Right renal cortex interstitium (tissue), 3 donors: ENCODE measurements at places on chromosomes 5 and 9.

DNA sequence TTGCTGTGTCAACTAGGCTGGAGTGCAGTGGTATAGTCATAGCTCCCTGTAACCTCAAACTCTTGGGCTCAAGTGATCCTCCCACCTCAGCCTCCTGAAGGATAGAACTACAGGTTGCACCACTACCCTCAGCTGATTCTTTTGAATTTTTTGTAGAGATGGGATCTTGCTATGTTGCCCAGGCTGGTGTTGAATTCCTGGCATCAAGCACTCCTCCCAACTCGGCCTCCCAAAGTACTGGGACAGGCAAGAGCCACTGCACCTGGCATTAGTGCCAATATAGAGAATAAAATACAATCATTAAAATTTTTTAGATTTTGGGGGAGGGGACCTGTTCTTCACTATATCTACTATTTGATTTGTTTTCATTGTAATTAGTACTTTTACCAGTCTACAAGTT is 15.4 kb downstream of the PPIP5K2 start:
- no peak for DNase-seq

GRCh38 chr5:56656846-56657726 is 158.3 kb upstream of the MAP3K1 start:
- no peak for DNase-seq

DNA sequence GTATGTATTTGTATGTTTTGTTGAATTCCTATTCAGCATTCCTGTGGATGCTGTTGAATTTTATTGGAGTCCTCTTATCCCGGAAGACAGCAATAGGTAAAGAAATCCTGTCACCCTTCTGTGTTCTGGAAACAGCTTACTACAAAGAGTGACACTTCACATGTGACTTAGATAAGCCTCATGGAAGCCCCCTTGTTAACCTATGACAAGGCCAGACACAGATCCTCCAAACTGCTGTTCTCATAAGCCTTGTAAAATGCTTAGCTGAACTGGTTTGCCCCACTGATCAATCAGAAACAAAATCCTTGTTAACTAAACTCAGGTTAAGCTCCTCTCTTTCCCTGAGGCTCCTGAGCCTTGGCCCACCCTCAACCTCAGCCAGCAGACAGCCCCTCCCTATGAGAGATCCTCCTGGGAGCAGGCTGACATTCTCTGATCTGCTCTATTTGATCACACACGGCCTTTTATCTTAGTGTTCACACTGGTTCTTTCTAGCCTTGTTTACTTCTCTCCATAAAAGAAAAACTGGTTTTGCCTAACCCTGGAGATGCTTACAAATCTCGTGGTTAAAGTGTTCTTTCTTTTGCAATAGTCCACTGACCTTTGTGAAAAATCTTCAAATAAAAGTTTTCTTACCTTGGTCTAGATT is 29.4 kb upstream of the ATP6V1G1 start:
- DNase-seq: no peak

DNA sequence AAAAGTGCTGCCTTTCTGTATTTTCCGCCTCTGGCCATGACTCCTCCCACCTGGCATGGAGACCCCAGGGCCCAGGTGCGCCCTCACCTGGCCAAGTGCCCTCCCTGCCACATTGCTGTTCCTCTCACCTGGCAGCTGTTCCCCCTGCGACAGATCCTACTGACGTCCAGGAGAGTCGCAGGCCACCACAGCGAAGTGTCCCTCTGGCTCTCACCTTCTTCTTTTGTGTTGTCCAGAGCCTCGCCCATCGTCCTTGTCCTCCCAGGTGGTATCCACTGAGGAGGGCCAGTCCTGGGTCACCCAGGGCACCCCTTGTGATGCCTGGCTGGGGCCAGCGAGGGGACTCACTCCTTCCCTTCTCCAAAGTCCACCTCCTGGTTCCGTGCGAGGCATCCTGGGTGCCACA is 2.6 kb downstream of the NKD2 start:
- DNase-seq: no peak

DNA sequence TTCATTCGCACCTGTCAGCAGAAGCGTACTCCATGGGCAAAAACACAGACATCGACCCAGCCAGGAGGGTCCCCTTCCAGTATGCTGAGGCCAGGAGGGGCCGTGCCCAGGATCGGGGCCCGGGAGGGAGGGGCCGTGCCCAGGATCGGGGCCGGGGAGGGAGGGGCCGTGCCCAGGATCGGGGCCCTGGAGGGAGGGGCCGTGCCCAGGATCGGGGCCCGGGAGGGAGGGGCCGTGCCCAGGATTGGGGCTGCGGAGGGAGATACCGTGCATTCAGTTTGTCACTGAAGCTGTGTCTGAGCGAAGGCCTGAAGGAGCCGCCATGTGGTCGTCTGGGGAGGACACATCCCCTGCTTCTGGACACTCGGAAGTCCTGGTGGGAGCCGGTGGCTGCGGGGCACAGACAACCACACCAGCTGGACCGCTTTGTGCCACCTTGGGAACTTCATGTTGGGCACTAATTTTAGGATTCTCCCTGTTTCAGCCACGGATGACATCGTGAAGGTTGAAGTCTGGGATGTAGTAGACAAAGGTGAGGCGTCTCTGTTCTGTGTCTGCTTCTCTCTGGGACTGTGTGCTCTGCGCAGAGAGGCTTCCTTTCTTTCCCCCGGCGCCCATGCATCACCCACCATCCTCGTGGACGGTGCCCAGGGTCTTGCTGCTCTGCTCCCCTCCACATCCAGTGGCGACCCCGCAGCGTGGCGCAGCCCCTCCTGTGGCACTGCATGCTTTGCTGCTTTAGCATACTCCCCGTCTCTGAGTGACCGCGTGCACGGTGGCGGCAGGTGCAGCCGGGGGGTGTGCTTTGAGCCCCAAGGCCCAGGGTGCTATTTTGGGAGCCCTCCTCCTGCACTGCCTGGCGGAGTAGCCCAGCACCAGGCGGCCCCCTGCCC is 16.7 kb upstream of the AJM1 start:
- no peak for DNase-seq

- DNase-seq: no peak
Observed at GRCh38 chr5:160511280-160511929, 89.8 kb downstream of the PTTG1 start.

GRCh38 chr9:138060365-138060764 is 182.8 kb downstream of the CACNA1B start:
- no peak for DNase-seq

- no peak for DNase-seq
Observed at GRCh38 chr5:143760755-143761154, 51.2 kb upstream of the HMHB1 start.

GRCh38 chr9:79641070-79641469 is 69.3 kb downstream of the TLE4 start:
- no peak for DNase-seq

DNA sequence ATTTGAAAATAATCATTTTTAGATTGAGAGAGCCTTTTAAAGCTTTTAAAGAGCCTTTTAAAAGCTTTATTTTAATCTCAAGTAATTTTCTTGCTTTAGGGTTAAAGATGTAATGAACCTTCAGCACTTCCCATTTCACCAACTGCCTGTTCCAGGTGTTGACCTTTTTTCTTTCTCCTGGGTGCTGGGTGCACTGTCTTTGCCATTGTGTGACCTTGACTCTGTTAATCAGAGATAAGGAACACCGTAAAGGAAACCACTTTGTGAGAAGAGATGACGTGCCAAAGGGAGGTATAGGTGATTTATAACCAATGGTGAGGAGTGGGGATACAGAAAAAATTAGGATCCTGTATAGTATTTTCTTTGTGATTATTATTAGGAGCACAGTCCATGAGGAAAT is 68.2 kb downstream of the NAA35 start:
- DNase-seq: no peak

DNA sequence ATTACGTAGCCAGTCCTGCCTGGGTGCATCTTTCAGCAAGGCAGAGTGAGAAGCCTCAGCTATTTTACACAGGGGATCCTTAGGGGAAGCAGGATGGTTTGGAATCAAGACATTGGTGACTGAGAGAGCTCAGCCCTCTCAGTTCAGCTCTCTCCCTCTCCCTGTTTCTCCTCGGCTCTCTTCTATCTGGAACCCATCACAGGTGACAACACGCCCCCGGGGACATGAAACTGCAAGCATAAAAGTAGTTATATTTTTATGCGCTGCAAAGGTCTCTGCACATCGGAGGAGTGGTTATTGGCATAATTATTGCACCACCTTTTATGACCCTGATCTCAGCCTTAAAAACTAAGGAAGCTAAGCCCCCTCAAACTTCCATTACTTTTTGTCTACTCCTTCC is 14.2 kb downstream of the TMOD1 start:
- DNase-seq: no peak

DNA sequence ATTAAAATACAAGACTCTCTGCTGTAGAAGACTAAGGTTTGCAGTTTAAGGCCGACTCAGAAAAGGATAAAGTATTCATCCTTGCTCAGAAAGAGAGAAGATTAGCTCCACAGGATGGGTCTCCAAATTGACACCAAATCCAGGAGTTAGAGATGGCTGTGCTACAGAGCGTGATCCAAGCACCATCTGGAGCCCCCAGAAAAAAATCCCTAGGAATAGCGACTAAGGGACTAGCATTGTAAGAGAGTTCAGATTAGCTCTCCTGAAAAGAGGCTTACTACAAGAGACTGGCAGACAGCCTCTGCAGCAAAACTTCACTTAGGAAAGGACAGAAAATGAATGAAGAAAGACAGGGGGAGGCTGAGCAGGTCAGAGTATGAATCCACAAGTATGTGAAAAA is 3.7 kb downstream of the SIL1 start:
- DNase-seq: no peak

DNA sequence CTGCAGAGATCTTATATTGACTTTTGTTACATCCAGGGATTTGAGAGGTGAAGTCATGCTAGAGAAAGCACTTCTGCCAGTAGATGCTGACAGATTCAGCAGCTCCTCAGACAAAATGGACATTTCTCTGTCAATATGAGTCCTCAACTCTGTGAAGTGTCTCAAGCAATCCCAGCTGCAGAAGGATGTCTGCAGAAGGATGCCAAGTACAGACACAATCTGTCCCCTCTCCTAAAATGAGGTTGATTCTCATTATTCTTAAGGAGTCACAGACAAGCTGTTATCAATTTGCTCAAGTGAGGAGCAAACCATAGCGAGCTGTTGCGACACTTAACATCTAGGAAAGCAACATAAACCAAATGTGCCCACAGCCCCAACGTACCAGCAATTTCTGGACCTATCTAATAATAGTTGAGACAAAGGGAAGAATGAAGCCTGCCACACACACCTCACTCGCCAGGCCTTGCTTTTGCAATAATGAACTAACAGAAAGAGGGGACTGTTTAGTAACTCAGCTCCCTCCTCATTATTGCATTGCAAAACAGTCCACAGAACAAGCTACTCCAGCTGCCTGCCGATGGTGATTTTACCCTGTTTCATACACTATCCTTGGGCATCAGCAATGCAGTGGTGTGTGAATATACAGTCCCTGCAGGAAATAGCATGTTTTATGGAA is 364.2 kb upstream of the PDE4D start:
- no peak for DNase-seq

DNA sequence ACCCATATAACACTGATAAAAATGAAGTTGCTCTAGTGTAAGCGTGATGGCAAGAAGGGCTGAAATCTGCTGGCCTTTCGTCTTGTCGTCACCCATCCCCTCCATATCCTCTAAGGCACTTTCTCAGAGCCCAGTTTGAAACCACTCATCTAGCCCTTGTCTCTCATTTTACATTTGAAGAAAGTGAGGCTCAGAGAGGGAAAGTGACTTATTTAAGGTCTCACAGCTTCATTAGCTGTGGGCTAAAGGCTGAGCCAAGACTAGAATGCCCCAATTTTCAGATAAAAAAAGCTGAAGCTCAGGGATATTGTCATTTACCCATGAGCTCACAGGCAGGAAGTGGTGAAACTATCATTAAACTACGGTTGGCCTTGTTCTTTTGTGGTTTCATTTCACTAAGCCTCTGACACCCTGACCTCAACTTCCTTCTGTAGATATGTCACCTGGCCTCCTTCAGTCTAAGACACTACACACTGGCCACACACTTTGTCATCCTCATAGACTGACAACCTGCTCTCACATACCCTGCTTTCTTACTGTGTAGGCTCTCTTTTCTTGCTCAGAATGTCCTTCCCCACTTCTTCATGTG is 176.7 kb upstream of the DMAC1 start:
- DNase-seq: no peak

DNA sequence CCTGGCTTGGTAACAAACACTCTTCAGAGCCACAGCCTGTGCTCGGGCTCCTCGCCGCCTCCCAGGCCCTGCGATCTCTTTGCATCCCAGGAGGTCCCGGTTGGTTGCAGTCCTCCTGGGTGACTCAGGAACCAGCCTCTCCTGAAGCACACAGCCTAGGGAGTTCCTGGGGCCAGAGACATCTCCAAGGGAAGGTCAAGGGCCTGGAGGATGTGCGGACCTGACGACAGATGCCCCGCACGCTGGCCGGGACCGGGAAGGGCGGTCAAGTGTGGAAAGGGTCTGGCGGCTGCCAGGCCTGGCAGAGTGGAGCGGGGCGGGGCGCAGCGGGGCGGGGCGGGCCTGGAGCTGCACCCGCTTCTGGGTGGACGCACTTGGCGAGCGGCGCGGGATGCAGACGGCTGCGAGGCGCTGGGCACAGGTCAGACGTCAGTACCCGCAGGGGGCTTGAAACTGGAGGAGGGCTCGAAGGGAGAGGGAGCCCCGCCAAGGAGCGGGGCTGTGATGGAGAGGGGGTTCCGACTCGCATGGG is 45.0 kb upstream of the PRSS3 start:
- DNase-seq: no peak

- no peak for DNase-seq
Observed at GRCh38 chr5:135108992-135109391, 75.0 kb upstream of the PITX1 start.

DNA sequence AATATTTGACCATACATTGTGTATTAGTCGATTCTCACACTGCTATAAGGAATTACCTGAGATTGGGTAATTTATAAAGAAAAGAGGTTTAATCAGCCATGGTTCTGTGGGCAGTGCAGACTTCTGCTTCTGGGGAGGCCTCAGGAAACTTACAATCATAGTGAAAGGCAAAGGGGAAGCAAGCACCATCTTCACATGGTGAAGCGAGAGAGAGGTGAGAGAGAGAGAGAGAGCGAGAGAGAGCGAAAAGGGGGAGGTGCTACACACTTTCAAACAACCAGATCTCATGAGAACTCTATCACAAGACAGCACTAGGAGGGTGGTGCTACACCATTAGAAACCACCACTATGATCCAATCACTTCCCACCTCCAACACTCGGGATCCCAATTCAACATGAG is 4.1 kb upstream of the GRAMD2B start:
- DNase-seq: no peak

DNA sequence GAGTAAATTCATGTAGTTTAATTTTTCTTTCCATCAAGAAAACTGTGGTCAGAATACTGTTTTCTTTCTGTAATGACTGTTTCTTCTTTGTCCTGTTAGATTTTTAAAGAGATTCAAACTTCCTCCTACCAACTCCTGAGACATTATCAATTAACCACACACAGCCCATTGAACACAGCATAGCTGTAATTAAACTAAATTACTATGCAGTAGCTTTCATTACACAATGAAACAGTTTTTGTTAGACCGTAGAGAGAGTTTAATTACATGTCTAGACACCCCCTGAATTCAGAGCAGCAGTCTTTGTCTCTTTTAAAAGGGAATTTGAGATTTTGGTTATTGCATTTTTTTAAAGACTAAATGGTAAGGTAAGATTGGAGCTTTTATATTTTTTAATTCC is 77.5 kb downstream of the STARD4 start:
- no peak for DNase-seq
